ENCODE measurements at places on chromosomes 11 and 22.

- no peak for DNase-seq
Measured at GRCh38 chr11:131303611-131304119, 66.8 kb upstream of the NTM start.

GRCh38 chr11:64245797-64246620 is 734 bp downstream of the PPP1R14B start:
- peak; percentile 93 for DNase-seq

DNA sequence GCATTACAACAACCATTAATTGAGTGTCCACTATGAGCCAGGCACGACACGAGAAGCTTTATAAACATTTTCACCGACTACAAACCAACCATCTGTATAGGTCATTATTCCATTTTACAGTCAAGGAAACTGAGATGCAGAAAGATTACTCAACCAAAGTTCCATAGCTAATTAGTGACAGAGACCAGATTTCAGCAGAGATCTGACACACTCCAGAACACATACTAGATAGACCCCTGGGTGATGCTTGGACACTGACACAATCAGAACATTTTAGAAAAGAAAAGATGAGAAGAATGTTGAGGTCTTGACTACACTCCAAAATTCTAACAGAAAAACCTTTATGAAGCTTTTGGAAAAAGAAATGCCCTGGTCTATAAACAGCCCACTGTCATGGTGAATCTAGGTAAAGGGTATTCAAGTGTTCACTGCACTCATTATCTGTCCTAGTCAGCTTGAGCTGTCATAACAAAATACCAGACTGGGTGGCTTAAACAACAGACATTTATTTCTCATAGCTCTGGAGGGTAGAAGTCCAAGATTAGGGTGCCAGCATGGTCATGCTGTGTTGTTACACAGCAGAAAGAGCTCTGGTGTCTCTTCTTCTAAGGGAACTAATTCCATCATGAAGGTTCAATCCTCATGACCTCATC is 89.0 kb downstream of the RELT start:
- no peak for DNase-seq

- DNase-seq: no peak
Measured at GRCh38 chr11:121067026-121067425, 34.0 kb upstream of the TECTA start.

GRCh38 chr11:109939166-109939810 is 153.9 kb upstream of the ZC3H12C start:
- no peak for DNase-seq

GRCh38 chr22:46377525-46378425 is 42.3 kb downstream of the TRMU start:
- no peak for DNase-seq
